Activated CD4-positive, CD25-positive, alpha-beta regulatory T cell treated with anti-CD3 and anti-CD28 coated beads, Interleukin-2, amount 50 U/mL, for 16 hours (primary cell): ENCODE measurements at places on chromosomes 11 and 22.

DNA sequence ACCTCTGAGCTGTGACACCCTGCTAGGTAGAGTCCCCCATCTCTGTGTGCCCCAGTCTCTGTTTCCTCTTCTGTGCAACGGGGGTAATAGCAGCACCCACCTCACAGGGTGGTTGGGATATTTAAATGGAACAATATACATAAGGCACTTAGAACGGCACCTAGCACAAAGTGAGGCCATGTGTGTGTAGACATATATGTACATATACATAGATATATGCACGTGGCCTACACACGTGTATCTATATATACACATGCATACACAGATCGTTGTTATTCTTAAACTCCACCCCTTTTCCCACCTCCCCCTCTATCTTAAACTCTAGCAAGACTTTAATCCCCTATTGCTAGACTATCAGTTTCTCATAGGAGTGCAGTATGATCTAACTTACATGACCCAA lies 2.4 kb downstream of the WNT11 start:
- DNase-seq, result no peak

- DNase-seq, result no peak
Measured at GRCh38 chr11:12717851-12718291, 43.6 kb downstream of the TEAD1 start.

- DNase-seq, result no peak
Measured at GRCh38 chr22:21764038-21764804, 28.6 kb upstream of the YPEL1 start.

DNA sequence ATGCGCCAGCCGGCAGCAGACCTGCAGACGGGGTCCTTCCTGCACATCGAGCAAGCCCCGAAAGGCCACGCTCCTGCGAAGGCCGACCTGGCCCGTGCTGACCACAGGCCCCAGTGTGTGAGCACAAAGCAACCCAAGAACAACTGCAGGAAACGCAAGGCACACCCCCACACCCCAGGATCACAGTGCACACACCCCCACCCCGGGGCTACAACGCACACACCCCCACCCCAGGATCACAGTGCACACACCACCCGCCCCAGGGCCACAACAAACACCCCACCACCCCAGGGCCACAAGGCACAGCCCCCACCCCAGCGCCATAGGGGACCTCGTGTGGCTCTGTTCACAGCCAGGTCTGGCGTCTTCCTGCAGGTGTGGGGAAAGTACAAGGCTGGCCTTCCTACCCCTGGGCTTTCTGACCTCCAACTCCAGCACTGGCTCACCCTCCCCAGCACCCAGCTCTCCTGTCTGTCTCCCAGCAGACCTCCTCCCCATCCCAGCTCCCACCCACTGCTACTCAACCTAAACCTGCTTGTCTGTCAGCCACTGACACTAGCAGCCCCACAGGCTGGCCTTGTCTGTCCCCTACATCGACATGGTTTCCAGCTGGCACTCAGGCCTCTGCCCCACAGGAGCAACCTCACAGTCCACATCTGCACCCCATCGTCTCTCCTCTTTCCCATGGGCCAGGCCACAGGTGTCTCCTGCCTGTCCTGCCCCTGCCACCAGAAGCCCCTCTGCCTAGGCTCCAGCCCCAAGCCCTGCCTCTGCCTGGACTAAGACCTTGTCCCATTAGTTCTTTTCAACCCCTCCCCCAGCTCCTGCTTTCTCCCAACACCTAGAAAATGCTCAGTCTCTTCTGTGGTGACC lies 20.5 kb upstream of the EFCAB6 start:
- no peak for DNase-seq

DNA sequence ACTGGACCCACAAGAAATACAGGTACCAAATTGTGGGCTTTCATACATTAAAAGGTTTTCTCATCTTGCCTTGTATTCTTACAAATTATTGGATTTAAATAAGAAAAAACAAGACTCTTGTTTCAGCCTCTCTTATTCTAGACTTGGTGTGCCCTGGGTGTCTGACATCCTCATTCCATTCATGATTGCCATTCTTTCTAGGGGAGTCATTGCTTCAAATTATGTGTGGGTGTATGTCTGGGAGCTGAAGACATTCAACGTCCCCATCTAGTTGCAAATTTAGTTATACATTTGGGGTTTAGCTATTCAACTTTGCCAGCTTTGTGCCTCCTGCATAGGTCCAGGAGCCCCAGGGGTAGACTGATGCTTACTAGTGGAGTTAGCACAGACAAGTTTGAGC lies 18.1 kb downstream of the MAML2 start:
- DNase-seq, result no peak

GRCh38 chr11:6681505-6681904 lies 1.6 kb downstream of the MRPL17 start:
- no peak for DNase-seq

GRCh38 chr11:129391821-129392220 lies 16.2 kb downstream of the BARX2 start:
- DNase-seq, result no peak

DNA sequence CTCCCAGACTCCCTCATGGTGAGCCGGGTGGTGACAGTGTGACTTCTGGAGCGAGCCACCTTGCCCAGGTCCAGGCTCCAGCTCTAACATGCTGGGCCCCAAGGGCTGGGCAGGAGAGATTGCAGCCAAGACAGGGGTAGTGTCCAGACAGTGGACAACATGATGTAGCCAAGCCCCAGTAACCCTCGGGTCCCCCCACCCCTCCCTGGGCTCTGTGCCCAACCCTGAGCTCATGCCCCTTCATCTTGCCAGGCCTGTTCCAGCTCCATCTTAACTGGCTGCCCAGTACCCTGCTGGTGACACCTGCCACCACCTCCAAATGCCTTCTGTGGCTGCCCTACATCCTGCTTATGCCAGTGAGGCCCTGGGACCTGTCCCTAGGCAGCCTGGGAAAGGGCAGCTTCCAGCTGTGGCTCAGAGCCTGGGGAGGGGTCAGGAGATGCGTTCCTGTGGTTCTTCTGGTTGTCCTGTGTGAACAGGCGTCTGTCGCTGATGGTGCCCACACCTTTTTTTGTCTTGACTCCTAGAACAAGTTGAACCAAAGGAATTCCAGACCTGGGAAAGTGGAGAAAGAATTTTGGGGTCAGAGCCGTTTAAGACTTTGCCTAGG lies 12.5 kb upstream of the SYT12 start:
- DNase-seq, result no peak

GRCh38 chr22:44711690-44712555 lies 9.9 kb downstream of the PRR5 start:
- no peak for DNase-seq

GRCh38 chr11:34299284-34299972 lies 58.4 kb downstream of the ABTB2 start:
- DNase-seq, result no peak

DNA sequence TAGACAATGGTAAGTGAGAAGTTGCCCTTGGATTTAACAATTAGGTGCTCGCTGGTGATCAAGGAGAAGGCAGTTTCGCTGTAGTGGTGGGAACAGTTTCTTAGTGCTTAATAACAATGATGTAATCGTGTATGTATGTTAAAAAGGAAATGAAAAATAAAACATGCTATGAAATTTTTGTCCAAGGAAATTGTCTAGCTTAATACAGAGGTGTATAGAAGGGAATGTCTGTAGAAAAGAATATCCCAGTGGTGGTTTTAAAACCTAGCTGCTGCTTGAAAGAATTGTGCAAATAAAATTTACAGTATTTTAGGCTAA lies 53.1 kb downstream of the SWAP70 start:
- DNase-seq, result no peak

- no peak for DNase-seq
Measured at GRCh38 chr11:69050592-69051380, 2.1 kb downstream of the TPCN2 start.

GRCh38 chr22:40668611-40669411 lies 10.5 kb upstream of the MCHR1 start:
- DNase-seq, result no peak

- DNase-seq, result no peak
Measured at GRCh38 chr11:16081382-16082094, 274.8 kb downstream of the SOX6 start.
